Retina (tissue), 1 donor: ENCODE measurements at places on chromosomes 16 and 17.
A peak's percentile ranks its signal among the peaks of the same experiment; 100 is the strongest.

- DNase-seq = no peak
These were observed 27.6 kb downstream of the PLCG2 start for GRCh38 chr16:81806696-81807095.

GRCh38 chr17:69913216-69913615 lies 161.8 kb upstream of the KCNJ16 start:
- no peak for DNase-seq

- DNase-seq = no peak
These were observed 45.6 kb upstream of the LCMT1 start for GRCh38 chr16:25065899-25066298.

- peak; percentile 68 for DNase-seq
These were observed 20.6 kb upstream of the PIK3R6 start for GRCh38 chr17:8887834-8888703.

DNA sequence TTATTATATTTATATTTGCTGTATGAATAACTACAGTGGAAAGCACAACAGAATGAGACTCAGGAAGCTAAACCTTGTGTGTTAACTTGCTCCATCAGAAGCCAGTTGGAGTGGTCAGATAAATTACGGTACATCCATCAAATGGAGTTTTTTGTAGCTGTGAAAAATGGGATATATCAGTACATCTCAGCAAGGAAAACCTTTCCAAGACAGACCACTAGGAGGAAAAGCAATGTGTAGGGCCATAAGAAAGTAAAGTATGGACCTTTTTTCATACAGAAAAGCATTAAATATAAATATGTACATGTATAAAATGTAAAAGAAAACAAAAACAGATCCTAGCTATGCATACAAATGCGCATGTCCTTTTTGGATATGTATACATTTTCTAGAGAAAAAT lies 403.8 kb upstream of the CDH11 start:
- no peak for DNase-seq

- DNase-seq = no peak
These were observed 10.1 kb downstream of the CYB5D1 start for GRCh38 chr17:7867881-7868329.

- no peak for DNase-seq
These were observed 1389.4 kb upstream of the GOT2 start for GRCh38 chr16:60123392-60124023.

DNA sequence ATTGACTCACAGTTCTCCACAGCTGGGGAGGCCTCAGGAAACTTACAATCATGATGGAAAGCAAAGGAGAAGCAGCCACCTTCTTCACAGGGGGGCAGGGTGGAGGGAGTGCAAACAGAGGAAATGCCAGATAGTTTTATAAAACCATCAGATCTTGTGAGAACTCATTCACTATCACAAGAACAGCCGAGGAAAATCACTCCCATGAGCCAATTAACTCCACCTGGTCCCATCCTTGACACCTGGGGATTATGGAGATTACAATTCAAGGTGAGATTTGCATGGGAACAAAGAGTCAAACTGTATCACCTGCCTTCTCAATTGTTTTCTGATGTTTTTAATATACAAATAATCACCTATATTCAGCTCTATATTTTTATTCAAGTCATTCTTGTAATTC lies 1527.3 kb upstream of the GOT2 start:
- no peak for DNase-seq

DNA sequence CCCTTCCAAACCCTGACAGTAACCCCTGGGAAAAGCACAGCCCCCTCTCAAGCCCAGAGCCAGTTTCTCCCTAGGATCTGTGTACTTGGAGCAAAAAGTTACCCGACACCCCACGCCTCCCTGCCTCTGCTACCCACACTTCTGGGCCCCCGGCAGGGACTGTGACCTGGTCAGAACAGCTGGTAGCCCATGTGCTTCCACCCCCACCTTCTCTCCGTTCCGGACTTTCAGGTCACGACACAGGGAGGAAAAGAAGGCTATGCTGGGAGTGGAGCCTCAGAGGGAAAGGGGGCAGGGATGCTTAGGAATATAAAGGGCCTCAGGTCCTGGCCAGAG lies 6.4 kb downstream of the PPY start:
- DNase-seq = no peak

DNA sequence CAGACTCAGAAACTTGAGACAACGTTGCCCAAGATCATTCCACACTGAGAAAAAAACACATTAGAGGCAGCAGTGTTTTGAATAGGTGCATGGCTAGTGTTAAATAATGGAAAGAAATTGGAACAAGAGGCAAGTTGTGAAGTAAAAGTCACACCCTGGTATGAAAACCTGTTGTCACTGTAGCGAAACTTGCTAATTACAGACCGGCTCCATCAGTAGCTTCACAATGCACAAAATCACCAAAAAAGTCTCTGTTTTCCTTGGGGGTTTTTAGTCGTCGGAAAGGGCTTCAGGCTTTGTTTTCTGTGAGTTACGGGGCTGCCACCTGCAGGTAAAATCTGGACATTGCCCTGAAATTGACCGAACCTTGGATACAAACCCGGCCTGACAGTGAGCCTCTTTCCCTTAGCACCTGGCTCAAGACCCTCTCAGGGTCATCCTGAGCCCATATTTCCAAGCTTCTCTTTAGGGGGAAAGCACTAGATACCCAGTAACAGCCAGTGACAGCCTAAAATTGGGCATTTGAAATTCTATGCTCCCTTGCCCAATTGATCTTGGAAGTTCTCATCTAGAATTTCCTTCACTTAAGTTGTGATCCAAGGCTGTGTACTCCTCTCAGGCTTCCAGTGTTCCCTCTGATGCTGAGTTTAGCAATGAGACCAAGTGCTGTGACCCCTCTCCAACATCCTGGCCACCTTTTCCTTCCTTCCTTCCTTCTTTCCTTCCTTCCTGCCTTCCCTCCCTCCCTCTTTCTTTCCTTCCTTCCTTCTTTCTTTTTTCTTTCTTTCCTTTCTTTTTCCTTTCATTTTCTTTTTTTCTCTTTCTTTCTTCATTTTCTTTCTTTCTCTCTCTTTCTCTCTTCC lies 7.2 kb upstream of the GRB2 start:
- DNase-seq = peak; percentile 84

- no peak for DNase-seq
These were observed 10.8 kb downstream of the ATP2C2 start for GRCh38 chr16:84379008-84379708.

DNA sequence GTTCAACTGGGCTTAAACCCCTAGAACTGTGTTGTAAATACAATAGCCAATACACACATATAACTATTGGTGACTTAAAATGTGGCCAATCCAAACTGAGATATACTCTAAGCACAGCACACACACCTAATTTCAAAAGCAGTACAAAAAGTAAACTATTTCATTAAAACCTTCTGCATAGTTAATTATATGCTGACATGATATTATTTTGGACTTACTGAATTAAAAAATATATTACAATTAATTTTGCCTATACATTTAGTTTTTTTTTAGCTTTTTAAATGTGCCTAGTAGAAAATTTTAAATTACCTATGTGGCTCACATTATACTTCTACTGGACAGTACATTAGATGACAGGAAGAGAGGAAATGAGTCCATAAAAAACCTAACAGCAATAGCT lies 21.5 kb downstream of the MED13 start:
- DNase-seq = no peak

- peak; percentile 71 for DNase-seq
These were observed at the start of gene SLC16A11 for GRCh38 chr17:7043497-7044198. TSS of gene SLC16A11 (minus strand) at chr17:7044092. CDS start at chr17:7043513, 579 bp downstream.

- no peak for DNase-seq
These were observed 10.7 kb upstream of the PRR29 start for GRCh38 chr17:63987221-63988126.

GRCh38 chr17:57355090-57355859 lies 99.0 kb downstream of the MSI2 start:
- DNase-seq = no peak

DNA sequence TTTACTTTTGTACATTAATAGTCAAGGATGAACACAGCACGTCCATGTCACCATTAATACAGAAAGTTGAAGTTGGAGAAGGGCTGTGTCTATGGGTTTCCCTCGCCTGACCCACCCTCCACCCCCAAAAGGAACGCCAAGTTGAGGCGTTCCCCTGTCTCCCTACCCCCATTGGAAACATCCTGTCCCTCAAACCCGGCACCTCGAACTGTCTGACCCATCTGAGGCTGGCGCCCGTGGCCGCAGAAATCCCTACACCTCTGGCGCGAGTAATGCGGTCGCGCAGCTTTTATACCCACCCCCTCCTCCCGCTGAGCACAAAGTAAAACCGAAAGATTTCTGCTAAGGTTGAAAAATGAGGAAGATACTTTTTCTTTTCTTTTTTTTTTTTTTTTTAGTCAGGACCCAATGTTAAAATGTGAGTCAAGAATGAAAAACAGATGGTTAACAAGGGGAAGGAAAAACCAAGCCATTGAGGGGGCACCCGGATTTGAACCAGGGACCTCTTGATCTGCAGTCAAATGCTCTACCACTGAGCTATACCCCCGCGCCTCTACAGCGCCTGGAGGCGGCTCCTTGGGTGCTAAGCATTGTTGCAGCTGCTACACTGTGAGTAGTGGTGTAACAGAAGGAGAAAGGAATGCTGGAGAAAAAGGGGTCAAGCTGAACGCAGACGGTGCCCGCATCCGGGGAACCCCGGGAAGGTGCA lies 887 bp upstream of the LASP1 start:
- peak; percentile 97 for DNase-seq

GRCh38 chr17:71985111-71986039 lies 135.4 kb upstream of the SOX9 start:
- DNase-seq = no peak

DNA sequence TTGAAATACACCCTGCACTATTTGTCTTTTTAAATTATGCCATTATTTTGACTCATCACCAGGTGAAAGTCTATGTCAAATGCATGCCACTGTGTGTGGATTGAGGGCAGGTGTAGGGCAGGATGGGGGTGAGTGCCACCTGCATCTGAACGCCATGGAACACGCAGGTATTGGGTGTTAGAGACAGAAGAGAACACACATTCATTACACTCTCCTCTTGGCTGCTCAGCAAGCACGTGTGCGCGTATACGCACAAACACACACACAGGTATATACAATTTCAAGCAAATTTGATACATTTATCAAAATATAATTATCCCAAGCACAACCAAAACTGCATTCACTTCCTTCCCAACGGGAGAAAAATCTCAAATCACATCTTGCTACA lies 268.9 kb downstream of the NTN1 start:
- DNase-seq = no peak

DNA sequence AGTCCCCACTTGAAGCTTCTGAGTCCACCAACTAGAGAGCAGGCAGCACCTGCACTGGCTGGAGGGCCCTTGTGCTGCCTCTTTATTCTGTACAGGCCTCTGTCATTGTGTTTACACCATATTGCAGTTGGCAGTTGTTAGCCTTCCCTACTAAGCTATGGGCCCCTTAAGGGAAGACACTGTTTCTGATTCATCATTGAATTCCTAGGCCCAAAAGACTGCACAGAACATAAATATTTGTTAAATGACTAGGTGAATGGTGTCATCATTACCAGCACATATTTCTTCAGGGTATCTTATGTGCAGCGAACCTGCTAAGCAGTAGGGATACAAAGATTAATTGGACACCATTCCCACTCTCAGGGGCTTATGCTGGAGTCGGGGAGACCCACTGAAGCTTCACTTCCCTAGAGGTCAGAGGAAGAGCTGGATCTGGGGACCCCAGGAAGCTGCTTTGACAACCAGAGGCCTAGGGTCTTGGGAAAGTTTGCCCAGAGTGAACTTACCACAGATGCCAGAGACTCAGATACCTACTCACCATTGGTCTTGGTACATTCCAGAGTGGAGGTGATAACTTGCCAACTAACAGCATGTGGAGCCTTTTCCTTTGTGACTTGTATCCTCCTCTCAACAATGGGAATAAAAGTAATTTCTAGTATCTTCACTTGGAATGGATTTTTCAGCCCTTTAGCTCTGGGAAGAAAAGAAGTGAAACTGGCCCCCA lies 28.7 kb upstream of the DDX52 start:
- no peak for DNase-seq

- DNase-seq = no peak
These were observed 25.9 kb upstream of the EFCAB13 start for GRCh38 chr17:47297661-47298400.

GRCh38 chr16:50502616-50503011 lies 45.6 kb upstream of the NKD1 start:
- DNase-seq = no peak

DNA sequence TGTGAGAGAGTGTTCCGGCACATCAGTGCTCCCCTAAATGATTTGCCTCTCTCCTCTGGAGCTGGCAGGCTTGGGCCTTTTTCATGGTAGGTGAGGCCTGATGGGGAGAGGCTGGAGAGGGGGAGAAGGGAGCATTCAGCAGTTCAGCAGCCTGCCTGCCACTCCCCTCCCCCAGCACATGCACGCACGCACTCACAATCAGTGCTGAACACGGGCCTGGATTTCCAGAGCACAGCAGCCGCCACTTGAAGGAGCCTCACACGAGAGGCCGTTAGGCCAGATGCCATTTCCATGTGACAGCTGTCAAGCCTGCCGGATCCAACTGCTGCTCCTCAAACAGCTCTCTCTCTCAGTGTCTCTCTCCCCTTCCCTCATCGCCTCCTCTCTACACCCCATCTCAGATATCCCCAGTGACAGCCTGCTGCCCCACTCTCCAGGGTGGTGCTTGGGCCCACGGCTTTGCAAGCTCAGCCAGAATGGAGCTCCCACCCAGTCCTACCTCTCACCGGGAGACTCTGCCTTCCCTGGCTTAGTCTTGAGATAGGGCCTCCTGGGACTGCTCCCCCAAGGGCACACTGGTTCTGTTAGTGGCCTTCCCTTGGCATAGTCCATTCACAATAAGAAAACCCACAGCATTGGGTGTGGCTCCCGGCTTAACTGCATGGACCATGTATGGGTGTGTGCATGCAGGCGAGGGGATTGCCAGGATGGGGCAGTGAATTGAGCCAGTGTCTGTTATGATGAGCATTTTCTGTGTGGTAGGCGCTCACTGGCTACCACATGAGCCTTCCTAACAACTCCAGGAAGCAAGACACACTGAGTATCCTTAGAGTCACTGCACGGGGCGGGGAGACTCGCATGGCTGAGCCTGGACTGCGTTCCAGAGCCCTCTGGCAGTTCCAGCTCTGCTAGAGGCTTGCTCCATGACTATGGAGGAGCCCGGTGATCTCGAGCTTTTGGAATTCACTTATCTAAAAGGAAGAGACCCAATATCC lies 226.2 kb downstream of the CCDC182 start:
- DNase-seq = peak; percentile 84

GRCh38 chr16:86844695-86845094 lies 266.3 kb downstream of the FOXL1 start:
- DNase-seq = peak; percentile 70

GRCh38 chr17:54372069-54372749 lies 528.4 kb upstream of the TOM1L1 start:
- DNase-seq = peak; percentile 46
